ENCODE measurements at places on chromosomes 16 and 17.
A peak's percentile ranks its signal among the peaks of the same experiment; 100 is the strongest.

- no peak for DNase-seq
These were observed 2.6 kb downstream of the DNAH2 start for GRCh38 chr17:7720125-7720524.

DNA sequence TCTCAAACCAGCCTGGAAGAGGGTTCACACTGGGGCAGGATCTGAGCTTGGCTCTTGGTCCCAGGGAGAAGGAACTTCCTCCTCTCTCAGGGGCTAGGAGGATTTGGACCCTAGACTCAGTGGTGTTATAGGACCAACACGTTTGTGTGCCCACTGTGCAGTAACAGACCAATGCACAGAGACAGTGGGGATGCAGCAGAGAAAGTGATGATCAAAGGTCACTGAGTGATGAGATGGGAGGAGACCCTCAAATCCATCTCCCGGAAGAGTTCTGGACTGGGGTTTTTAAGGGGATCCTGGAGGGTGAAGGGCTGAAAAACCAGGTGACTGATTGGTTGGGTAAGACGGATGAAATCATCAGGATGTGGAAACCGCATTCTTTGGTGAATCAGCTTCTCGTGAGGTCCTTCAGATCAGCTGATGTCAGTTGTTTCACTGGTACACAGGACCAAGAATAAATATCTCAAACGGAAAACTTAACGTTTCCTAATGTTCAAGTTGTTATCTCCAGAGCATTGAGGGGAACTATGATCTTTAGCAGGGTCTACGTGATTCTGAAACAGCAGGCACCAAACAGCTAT, 3.3 kb upstream of the VAC14 start:
- peak; percentile 37 for DNase-seq

GRCh38 chr16:29898804-29899515, 390 bp downstream of the SEZ6L2 start:
- no peak for DNase-seq

GRCh38 chr16:3904875-3905274, 24.4 kb upstream of the CREBBP start:
- DNase-seq: no peak

GRCh38 chr17:21286066-21286770, 1.7 kb downstream of the MAP2K3 start:
- DNase-seq: peak; percentile 66

- DNase-seq: no peak
These were observed 8.4 kb upstream of the HELZ start for GRCh38 chr17:67253384-67253783.

- no peak for DNase-seq
These were observed 480 bp downstream of the TSR3 start for GRCh38 chr16:1351215-1351581.

GRCh38 chr17:2292100-2292499, 11.5 kb downstream of the SMG6 start:
- DNase-seq: no peak

DNA sequence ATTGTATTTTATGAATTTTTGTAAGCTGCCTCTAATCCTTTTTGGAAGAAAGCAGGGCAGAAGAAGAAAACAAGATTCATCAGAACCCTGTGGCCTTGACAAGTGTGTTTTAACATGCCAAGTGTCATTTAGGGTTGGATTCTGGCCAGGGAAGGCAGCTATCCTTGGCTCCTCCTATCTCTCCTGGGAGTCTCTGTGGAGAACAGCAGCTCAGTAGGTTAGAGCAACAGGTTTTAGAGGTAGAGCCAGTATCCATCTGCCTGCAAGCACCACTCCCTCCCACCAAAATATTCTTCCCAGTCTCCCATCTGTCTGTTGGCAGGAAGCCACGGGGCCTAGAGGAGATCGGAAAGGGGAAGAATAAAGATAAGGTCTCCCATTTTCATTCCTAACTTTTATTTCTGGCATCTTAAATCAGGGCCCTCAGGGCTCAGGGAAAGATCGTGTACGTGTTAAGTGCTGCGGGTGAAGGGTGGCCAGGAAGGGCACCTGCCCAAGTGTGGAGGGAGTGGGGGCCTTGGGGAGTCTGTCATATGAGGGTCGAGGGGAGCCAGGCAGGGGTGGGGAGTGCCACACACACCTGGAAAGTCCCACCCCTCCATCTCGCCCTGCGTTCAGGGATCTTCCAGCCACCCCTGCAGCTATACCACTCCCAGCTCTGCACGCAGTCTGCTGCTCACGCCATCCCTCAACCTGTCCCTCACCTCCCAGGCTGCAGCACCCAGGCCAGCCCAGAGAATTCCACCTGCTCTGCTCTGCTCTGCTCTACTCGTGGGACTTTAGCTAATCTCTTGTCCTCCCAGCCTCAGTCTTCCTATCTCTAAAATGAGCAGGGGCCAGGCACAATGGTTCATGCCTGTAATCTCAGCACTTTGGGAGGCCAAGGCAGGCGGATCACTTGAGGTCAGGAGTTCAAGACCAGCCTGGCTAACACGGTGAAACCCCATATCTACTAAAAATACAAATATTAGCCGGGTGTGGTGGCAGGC, 17.1 kb upstream of the CPSF4L start:
- no peak for DNase-seq

- DNase-seq: no peak
These were observed 395.0 kb upstream of the SOX9 start for GRCh38 chr17:71725811-71726210.

DNA sequence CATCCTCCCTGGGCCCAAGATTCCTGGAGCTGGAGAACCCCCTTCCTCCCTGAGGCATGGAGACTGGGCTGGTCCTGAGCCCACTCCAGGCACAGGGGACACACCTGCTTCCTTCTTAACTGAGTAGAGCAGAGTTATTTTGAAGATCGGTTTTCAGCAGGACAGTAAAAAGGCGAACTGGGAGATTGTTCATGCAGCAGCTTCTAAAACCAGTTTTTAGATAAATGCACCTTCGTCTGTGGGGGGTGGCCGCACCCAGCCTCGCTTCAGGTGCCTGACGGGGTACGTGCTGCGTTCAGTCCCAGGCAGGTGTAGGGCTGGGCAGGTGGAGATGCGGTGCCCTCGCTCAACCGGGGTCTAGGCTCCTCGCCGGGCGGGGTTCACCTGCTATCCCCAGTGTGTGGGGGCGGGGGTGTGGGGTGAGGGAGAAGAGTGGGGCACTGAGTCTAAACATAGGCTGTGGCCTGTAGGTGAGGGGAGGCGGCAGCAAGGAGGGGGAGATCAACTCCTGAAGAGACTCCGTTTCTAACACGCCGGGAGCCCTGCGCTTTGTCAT, 69.5 kb downstream of the JPH3 start:
- DNase-seq: no peak

GRCh38 chr16:19524356-19524615, 544 bp downstream of the CCP110 start:
- no peak for DNase-seq

GRCh38 chr16:1432388-1433262, 1.7 kb downstream of the PERCC1 start:
- DNase-seq: no peak

GRCh38 chr17:77742579-77742978, 215.9 kb upstream of the TNRC6C start:
- DNase-seq: no peak

DNA sequence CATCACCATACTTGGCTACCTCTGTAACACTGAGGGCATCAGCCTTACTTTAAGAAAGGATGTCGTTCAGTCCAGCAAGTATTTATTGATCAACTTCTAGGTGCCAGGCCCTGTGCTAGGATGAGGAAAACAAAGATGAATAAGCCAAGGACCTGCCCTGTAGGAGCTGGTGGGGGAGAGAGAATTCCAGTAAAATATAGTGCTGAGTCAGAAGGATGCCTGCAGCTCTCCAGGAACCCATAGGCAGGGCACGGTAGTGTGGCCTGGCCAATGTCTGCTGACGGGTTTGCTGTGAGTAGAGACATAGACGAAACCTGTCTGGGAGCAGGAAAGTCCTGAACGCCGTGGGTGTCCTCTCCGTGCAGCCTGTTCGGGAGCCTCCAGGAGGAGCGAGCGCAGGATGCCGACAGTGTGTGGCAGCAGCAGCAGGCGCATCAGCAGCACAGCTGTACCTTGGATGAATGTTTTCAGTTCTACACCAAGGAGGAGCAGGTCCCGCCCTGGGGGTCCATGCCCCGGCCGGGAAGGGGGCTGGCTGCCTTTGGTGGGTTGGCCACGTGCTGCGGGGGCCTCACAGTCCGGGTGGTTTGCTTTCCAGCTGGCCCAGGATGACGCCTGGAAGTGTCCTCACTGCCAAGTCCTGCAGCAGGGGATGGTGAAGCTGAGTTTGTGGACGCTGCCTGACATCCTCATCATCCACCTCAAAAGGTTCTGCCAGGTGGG, 55.6 kb downstream of the USP43 start:
- no peak for DNase-seq

GRCh38 chr16:23225634-23226033, 43.1 kb downstream of the SCNN1G start:
- DNase-seq: no peak

- no peak for DNase-seq
These were observed 59.5 kb upstream of the IRX3 start for GRCh38 chr16:54346041-54346440.

DNA sequence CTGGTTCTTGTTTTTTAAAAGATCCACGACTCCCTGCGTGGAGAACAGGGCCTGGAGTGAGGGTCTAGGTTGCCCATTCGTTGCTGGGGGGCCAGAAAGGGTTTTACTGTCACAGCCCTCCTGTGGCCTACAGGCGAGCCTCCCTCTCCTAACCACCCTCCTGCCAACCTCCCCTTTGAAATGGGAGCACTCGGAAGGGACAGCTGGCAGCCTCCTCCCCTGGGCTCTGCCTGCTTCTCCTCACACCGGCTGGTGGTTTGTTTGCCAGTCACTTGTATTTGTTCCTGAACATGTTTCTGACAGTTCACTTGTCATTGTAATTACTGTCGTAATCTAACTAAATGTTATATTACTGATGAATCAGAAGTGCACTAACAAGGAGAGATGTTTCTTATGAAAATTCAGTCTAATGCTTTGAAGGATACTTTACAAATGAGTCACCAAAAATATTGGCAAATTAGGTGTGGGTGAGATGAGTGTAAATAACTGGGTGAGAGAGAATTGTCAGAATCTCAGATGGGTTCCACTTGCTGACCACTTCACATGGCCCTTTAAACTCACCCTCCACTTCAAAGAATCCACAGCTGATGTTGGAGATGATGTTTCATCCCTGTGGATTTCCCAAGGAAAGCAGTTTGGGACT, 2.7 kb upstream of the SPPL2C start:
- no peak for DNase-seq

DNA sequence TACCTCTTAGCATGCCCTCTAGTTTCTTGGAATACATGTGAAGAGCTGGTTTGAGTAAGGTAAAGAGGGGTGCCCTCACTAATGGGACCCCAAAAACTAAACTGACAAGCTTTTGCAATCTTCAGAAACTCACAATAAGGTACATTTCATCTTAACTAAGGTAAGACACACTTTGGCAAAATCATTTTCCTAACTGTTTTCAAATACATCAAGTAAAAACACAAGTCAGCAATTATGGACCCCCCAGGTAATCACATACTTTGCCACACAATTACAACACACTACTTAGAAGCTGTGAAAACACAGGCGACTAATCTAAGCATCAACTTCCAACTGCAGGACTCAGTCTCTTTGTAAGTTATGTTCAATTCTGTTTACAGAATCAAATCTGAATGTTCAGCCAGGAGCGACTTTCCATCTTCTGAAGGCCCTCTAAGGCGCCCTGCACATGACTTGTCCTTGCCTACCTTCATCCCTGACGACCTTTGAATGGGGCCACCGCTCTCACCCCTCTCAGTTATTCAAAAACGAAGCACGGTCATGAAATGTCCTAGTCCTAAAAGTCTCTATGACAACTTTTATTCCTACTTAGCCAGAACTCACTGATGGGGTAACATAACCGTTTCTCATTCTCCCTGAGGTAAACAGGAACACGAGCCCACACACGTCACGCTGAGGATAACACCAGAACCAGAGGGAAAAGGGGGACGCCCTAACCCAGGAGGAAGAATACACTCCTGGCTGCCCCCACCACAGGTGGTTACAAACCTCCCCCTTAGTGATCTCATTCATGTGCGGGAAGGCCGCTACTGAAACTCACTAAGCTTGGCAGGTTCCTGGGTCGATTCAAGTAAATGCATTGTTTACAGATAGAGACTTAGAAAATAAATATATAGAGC, 5.5 kb downstream of the CREBBP start:
- no peak for DNase-seq

GRCh38 chr17:57407287-57408070, 151.2 kb downstream of the MSI2 start:
- no peak for DNase-seq

DNA sequence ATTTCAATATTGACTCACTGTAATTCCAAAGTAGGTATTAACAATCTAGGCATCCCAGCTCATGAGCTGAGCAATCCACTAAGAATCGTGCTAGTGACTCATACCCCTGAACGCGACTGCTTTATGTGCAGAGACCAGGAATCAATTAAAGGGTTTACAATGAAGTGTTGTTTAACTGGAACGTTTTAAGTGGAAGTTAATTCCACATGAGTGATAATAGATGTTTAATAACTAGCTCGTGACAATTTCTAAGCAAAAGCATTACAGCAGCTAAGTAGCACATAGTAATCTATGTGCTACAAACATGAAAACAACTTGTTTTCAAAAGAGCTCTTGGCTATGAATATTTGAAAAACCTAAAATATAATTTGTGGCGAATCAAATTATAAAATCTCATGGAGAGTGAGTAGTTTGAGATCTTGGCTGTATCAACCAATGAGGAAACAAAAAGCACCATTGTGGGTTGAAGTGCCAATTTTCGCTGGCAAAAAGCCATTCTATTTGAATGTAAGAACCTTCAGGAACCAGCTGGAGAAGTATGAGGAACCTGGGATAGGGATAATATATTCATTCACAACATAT, 9.4 kb downstream of the GJC1 start:
- no peak for DNase-seq

GRCh38 chr16:80079072-80079471, 461.7 kb upstream of the DYNLRB2 start:
- no peak for DNase-seq

- DNase-seq: no peak
These were observed 92.4 kb upstream of the HS3ST2 start for GRCh38 chr16:22721511-22722100.

DNA sequence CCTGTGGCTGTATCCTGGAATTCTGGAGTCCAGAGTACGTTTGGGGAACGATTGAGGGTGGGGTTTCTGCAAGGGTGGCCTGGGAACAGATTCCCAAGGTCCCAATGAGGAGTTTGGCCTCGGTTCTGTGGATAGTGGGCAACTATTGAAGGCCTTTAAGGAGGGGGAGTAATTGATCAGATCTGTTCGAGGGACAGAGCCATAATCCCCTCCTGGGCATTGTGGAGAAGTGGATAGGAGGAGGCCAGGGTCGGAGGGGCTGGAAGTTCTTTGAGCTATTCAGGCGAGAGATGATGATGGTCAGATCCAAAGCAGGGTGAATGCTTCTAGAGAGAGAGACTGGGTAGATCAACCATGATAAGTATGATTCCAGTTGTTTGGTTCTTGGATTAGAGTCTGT, 173.4 kb downstream of the SNX29 start:
- no peak for DNase-seq

- DNase-seq: peak; percentile 44
These were observed 516 bp downstream of the CPNE2 start for GRCh38 chr16:57092786-57093411.

Measured in OCI-M1 (cell line).